ENCODE measurements at places on chromosomes 2 and 18.
A peak's percentile ranks its signal among the peaks of the same experiment; 100 is the strongest.

DNA sequence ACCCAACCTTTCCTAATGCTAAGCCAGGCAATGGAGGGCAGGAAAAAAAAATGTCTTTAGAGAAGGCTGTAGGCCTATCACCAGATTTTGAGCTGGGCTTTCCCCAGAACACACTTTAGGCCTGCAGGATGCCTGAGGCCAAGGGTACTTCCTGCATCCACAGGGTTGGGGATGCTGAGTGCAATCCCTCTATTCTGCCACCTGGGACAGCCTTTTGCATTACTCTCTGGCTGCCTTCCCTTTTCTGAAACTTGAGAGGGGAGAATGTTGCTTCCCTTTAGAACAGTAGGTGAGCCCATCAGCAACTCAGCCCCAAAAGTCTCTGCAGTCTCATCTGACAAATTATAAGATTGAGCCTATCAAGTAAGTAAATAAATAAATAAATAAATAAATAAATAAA, 195.2 kb downstream of the SLC8A1 start:
- DNase-seq: no peak

DNA sequence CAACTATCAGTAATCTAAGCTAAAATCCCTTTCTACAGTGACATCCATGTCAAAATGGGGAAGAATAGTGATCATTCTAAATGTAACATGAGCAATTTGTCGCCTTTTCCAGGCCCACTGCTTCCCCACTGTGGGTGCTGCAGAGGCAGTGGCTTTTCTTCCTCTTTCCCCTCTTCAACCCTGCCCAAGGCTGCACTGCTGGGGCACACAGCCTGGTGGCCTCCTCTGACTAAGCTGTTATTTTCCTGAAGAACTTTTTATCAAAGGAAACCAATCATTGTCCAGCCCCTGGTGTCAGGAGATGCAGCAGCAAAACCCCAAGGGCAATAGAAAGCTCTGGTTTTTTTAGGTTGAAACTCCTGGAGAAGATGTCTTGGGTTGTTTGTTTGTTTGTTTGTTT, 117.6 kb upstream of the KLF7 start:
- DNase-seq: no peak

DNA sequence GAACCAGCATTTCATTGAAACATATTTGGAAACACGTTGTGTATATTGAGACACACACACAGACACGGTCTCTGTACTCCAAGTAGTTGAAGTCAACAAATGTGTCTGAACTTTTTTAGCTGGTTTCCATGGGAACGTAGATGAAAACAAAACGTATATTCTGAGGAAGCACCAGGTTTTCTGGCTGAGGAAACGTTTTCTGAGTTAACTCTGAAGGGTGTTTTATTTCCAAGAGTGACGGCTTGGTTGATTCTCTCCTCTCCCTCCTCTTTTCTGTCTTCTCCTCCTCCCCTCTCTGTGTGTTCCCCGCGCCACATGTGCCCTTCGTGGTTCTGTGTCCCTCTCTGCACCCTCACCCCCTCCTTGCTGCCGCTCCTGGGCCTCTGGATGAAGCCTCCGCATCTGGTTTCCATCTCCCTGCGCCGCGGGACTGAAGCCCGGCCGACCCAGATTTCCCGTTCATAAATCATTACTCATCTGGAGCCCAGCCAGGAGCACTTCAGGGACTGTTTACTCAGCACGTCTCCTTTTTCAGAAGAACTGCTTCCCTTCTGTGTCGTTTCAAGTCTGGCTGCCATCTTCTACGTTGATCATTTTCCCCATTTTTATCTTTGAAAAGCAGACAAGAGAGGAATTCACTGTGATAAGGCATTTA, 122.7 kb downstream of the COL6A3 start:
- peak; percentile 99 for DNase-seq

DNA sequence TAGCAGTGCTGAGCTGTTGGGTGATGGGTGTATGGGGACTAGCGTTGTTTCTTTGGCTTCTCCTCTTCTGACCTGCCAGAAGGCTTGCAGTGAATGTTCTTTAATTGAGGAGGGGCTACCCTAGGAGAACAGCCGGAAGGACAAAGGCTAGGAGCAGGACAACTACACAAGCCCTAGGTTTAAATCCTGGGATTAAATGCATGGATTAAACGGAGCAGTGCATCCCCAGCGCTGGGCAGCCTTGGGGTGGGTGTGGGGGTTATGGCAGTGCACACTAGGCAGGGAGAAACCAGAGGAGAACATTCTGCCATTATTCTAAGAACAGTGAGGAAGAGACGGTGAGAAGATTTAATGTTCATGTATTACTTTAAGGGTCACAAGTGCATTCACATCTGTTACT, 86.4 kb upstream of the MCFD2 start:
- no peak for DNase-seq

DNA sequence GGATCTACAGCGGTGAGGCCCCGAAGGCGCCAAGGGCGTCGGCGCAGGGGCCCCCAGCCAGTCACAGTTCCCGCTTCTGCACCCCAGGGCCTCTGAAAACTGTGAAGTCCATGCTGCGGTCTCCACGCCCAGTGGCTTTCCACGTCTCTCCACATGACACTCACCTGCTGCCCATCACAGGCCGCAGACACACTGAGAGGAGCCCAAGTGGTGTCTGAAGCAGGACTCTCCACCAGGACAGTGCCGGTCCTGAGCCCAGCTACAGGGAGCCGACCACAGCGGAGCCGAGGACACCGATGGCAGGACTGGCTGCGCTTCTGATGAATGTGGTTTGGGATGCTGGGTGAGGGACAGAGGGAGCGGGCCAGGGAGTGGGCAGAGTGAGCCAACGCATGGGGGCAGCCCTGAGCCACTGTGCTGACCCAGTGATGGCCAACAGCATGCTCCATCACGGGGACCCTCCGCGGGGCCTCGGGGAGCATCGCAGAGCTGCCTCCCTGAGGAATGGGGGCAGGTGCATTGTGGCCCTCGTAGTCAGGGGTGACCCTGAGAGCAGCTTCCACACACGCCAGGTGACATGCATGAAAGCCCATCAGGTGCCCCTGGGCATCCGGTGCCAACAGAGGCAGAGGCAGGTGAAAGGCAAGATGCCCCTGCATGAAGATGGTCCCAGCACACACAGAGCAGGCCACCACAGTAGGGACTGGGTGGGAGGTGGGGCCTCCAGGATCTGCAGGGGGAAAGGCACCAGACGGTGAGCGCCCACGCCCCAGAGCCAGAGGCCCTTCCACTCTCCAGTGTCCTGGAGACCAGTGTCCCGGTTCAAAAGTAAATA, 116.6 kb downstream of the HDAC4 start:
- DNase-seq: no peak

- DNase-seq: no peak
These were observed 201.5 kb upstream of the ITGA4 start for GRCh38 chr2:181255651-181256050.

DNA sequence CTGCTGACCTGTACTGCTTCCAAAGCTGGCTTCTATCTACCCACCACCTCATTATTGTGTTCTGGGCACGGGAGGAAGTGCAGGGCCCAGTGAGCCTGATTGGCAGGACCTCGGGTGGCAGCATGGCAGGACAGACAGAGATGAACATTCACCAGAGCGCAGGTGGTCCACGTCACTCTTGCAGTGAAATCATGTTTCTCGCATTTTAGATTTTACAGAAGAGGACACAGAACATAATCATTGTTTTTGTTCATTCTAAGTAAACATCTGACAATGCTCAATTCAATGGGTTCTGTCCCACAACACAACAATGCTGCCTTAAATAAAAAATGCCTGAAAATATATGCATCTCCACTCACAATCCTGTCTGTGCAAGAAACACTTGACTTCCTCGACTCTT, 11.5 kb upstream of the BIN1 start:
- DNase-seq: no peak

GRCh38 chr2:226077841-226078240, 678.3 kb downstream of the NYAP2 start:
- DNase-seq: peak; percentile 39

GRCh38 chr18:68478246-68478645, 236.7 kb downstream of the TMX3 start:
- no peak for DNase-seq

DNA sequence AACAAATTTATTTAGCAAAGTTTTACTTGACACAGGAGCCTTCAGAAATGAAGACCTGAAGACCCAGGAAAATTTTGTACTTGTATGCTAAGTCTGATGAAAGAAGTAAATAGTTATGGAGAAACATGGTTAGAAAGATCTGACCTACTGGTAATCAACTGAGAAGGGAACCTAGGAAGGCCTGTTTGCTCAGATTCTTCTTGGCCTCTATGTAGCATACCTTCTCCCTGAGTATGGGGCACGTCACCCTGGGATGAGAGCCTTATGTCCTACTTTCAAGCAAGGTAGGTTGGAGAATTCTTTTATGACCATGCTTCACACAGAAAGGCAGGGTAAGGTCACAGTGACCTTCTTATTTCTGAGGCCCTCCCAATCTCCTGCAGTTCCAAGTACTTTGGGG, 178.6 kb upstream of the CREB1 start:
- DNase-seq: no peak

GRCh38 chr2:224209555-224210285, 170.6 kb upstream of the SERPINE2 start:
- peak; percentile 84 for DNase-seq

- DNase-seq: no peak
These were observed 81.0 kb upstream of the ZNF236 start for GRCh38 chr18:76741346-76741745.

- no peak for DNase-seq
These were observed 61.0 kb upstream of the EPAS1 start for GRCh38 chr2:46236006-46236875.

DNA sequence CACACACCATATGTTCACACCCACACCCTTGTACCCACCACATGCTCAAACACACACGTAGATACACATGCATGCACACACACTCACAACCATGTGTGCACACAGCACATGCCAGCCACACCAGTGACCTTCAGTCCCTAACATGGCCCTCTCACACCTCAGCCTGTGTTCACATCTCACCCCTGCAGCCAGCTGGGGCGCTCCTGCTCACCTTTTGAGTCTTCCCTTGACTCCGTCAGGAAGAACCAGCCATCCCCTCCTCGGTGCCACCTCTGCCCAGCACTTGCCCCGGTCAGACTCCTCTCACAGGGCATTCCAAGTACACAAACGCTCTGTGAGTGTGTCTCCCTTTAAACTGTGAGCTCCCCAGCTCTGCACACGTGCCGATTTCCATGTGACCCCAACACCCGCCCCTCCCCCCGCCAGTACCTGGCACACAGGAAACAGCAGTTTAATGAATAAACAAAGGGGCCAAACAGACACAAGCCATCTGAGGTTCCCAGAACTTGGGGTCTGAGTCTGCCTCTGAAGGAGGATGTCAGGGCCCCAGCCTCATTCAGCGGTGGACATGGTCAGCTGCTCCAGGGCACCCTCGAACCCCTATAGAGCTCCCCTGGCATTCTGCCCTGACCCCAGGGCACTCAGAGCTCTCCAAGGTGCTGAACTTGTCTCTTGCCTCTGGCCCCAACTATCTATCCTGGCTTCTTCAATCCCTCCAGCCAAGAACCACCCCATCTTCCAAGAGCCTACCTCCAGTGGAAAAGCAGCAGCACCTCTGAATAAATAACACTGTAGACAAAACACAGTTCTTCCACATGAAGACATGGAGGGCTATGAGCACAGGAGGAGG, 252.9 kb downstream of the ATAD2B start:
- DNase-seq: no peak

GRCh38 chr2:170206246-170206645, 28.3 kb downstream of the MYO3B start:
- no peak for DNase-seq

- peak; percentile 10 for DNase-seq
These were observed 1.2 kb downstream of the PPP1CB start for GRCh38 chr2:28752631-28753376.

GRCh38 chr2:17644997-17645720, 104.7 kb downstream of the VSNL1 start:
- no peak for DNase-seq

DNA sequence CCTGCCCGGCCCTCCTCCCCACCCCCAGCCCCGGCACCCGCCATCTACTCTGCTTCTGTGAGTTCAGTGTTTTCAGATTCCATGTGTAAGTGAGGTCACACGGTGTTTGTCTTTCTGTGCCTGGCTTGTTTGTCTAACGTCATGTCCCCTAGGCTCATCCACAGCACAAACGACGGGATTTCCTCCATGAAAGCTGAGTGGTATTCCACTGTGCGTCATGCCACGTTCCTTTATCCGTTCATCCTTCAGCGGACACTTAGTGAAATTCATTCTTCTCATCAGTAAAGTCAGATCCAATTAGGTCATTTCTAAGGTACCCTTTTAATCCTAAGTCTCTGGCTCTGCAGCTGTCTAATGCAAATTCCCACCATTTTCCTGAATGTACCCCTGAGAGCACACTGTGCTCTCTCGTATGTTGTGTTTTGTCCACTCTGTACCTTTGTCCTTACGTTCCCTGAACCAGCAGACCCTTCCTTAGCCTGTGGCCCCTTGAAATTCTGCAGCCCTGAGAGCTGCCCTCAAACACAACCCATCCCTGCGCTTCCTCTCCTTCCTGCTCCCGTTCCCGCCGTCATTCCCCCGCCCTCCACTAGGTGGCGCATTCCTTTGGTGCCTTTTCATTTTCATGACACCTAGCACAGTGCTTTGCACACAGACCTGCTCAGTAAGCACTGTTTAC, 44.1 kb downstream of the TRAPPC12 start:
- DNase-seq: no peak

DNA sequence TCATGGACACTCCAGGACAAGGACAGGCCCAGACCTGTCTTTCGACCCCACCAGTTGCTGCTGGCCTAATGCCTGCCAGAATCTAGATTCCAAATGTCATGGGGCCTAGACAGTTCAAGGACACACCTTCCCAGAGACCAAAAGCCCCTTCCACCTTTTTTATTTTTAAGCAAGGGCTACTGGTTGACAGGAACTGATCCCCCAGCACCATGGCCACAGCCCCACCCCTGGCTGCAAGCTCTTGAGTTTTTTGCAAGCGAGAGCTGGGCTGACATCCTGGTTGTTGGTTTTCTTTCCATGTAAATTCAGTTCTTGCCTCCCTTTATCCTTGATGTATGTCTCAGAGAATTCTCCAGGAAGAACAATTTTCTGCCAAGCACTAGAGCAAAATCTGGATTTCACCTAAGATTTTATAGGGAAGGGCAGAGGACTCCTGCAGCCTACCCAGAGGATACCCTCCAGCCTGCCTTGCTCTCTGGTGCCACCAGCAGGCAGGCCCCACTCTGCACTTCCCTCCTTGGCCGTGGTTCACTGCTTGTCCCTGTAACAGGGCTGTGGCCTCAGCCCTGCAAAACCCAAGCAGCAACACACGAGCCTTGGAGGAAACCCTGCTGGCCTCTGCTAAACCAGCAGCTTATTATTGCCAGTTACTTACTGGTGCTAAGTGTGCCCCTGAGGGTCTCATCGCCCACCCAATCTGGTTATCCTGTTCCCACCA, 97.7 kb downstream of the TWIST2 start:
- DNase-seq: no peak

- DNase-seq: no peak
These were observed 19.2 kb upstream of the TANK start for GRCh38 chr2:161141033-161141432.

- no peak for DNase-seq
These were observed 24.2 kb downstream of the KCNK3 start for GRCh38 chr2:26716769-26717168.

DNA sequence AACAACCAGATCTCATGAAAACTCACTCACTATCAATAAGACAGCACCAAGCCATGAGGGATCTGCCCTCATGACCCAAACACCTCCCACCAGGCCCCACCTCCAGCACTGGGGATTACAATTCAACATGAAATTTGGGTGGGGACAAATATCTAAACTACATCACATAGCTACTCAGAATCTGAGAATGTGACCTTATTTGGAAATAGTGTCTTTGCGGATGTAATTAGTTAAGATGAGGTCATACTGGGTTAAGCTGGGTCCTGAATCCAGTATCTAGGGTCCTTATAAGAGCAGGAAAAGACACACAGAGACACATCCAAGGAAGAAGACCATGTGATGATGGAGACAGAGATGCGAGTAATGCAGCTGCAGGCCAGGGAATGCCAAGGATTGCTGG, 27.5 kb upstream of the REEP1 start:
- DNase-seq: no peak
